Fibroblast of upper back skin (primary cell): ENCODE measurements at places on chromosomes 1 and 21.

- peak; percentile 66 for DNase-seq
Measured at GRCh38 chr1:177077734-177078499, 86.6 kb downstream of the ASTN1 start.

- DNase-seq: no peak
Measured at GRCh38 chr1:158506369-158506987, 34.5 kb downstream of the OR10R2 start.

GRCh38 chr21:41037936-41038335 lies 130.0 kb upstream of the BACE2 start:
- no peak for DNase-seq

- no peak for DNase-seq
Measured at GRCh38 chr1:66840929-66841328, 39.9 kb upstream of the INSL5 start.
